ENCODE measurements at places on chromosomes 2 and 18.
A peak's percentile ranks its signal among the peaks of the same experiment; 100 is the strongest.

- DNase-seq, result peak; percentile 31
These were observed 31.4 kb upstream of the CHN1 start for GRCh38 chr2:175036582-175037018.

DNA sequence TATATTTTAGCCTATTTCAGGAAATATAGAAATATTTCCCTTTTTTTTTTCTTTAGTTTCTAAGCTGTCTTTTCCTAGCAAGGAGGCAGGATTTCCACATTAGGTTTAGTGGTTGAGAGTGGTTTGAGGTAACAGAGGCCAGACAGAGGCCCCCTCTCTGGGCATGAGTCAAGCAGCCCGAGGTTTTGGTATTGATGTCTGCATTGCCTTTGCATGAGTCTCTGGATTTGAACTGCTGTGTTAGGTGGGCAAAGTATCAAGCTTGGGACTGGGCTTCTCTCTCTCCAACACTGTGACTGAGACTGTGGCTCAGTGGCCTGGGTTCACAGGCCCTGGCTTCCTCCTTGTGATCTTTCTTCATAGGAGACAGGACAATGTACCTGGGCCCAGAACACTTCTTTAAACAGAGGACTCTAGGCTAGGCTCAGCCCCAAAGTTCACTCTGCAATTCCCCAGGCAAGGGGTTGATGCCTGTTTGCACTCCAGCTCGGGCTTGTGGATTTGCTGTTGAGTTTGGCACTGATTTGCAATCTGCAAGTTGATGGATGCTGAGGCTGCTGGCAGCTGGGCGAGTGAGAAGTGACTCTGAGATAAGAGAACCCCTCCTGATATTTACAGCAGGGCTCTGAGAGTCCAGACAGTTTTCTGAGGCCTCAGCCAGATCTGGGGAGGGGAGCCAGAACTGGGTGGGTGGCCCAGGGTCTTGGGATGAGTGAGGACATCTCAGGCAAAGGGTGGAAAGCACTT, 271.2 kb downstream of the EN1 start:
- DNase-seq, result no peak

- DNase-seq, result no peak
These were observed 164.6 kb downstream of the RTP5 start for GRCh38 chr2:242034138-242034537.

DNA sequence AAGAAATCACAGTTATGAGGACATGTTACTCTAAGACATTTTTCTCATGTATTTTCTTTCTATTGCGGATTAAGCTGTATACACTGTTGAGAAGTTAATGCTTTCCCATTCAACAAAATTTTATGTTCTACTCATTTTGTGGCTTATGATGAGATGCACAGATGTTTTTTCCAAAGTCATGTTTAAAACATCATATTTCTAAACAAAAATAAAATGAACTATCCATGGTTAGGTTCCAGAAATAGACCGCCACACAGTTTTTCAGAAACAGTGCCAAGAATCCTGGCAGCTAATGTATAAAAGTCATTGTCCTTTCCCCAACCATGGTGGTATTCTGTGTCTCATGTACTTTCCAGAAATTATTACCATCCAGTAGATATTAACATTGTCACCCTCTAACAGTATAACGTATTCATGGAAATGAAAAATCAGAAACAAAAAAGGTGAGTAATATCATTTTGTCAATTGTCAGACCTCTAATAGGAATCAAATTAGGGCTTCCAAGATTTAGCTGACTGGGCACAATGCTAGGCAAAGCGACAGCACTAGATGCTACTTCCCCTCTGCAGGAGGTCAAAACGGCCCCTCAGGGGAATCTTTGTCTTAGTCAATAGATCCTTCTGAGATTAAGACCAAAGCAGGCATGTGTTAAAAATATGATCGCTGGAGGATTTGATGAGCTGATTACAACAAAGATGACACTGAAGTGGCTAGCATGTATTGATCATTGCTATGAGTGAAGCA, 54.4 kb upstream of the ZNF397 start:
- DNase-seq, result no peak

GRCh38 chr2:176280156-176280555, 10.9 kb downstream of the MTX2 start:
- no peak for DNase-seq

DNA sequence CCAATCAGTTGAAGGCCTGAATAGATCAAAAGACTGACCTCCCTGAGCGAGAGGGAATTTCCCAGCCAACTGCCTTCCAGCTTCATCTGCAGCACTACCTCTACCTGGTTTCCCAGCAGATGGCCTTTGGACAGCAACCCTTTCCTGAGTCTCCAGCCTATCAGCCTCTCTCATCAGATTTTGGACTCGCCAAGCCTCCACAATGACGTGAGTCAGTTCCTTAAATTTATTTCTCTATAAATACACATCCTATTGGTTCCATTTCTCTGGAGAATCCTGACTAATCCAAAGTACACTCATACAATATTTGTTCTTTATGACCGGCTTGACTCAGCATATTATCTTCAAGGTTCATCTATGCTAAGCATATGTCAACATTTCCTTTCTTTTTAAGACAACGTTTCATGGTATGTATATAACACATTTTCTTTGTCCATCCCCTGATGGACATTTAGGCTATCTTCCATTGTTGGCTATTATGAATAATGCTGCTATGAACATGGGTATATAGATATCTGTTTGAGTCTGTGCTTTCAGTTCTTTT, 294.6 kb downstream of the LRATD1 start:
- DNase-seq, result no peak

Measured in naive thymus-derived CD4-positive, alpha-beta T cell (primary cell).